ENCODE measurements at places on chromosomes 11 and 22. TPM values are rescaled to one million over a fixed set of nuclear protein-coding genes. Genes with fewer than 3 reads are reported as not detected.

- DNase-seq: no peak
Measured at GRCh38 chr11:70243912-70244652, 26.4 kb upstream of the PPFIA1 start.

Gene MPZL2
- polyA plus RNA-seq: 48.0 TPM

Gene LINC01488
- polyA plus RNA-seq: 0.71 TPM

DNA sequence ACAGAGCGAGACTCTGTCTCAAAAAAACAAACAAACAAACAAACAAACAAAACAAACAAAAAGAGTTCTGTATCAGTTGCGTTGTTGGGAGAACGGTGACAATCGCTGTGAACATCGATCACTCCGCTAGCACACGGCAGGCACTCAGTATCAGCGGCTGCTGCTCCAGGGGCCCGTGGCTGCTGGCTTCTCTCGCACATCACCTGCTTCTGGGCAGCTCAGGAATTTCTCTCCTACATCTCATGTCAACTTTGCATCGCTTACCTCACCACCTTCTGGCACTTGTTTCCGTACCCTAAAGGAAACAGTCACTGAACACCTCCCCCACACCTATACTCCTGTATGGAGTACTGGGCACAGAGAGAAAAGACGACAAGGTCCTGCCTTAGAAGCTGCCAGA lies 70.3 kb upstream of the WNT7B start:
- no peak for DNase-seq

DNA sequence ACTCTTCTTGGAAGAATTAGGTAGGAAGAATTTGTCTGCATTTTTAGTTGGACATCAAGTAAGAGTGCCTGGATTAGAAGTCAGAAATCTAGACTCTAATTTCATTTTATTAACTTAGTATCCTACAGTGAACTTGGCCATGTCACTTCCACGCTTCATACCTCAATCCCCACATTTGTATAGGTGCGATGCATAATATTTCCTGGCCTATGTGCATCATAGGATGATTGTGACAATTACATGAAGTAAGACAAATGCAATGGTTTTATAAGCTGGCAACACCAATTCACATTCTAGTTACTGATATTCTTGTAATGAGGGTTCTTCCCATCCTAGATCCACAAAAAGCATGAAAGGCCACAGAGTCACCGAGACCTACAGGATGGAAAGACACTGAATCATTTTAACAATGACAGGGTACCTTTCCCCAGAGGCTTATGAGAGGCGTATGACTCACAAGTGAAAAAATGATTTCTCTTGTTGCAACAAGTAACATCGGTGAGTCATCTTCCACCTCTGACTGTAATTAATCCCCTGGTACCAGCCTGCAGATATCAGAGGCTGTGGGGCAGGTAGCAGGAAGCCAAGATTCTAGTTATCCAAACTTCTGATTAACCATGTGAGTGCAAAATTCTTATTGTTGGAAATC lies 56.0 kb upstream of the OR5AK2 start:
- DNase-seq: peak; percentile 57

DNA sequence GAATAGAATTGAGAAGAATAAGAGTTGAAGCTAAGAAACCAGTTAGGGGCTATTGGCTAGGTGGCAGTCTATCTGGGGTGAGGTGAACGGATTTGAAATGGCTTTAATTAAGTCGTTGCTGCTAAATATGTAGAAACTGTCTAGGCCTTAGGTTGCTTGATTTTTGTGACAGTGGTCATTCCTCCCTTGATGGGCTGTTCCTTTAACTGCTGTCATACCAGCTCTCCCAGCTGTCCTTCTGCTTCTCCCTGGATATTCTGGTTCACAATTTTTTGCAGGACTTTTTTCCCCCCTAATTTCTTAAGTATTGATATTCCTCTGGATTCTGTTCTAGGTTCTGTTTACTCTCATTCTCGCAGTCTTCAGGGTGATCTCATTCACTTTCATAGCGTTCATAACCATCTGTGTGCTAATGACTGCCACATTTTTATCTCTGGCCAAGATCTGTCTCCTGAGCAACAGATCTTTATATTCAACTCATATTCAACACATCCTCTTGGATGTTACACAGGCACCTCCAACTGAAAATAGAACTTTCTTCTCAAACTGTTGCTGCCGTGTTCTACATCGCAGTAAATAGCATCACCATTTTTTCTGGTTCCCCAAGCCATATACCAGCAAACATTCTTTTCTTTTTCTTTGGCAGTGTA lies 134.1 kb downstream of the UVRAG start:
- DNase-seq: no peak

DNA sequence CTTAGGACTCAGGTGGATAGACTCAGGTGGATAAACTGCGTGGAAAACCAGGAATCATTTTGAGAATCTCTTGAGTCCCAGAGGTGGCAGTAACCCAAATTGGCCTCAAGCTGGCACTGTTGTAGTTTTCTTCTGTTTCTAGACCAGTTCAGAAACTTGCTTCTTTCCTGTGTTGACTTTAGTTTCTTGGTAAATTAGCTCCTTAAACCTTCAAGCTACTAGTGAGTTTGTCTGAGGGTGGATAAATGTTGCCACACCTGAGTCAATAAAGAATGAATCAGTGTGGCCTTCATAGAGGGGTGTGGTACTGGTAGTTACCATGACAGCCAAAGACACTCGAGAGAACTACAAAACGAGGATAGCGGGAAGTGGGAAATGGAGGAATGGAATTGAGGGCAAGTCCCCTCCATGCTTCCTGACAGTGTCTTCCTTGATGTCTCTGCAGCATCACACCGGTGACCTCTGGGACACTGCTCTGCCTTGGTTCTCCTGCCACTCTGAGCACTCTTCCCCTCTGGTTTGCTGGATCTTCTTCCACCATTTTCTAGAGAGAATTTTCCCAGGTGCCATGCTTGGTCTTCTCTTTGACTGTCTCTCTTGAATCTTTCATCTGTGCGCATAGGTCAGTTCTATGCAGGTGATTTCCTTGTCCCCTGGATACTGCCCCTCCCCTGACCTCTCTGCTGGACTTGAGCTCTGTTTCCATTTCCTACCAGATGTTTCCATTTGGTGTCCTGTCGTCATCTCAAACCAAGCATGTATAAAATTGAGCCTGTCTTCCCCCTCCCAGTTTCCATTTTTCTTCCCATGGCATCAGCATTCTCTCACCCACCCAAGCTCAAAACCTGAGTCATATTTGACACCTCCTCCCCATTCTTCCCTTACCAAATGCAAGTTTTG lies 7.2 kb downstream of the POLD4 start:
- DNase-seq: peak; percentile 78

DNA sequence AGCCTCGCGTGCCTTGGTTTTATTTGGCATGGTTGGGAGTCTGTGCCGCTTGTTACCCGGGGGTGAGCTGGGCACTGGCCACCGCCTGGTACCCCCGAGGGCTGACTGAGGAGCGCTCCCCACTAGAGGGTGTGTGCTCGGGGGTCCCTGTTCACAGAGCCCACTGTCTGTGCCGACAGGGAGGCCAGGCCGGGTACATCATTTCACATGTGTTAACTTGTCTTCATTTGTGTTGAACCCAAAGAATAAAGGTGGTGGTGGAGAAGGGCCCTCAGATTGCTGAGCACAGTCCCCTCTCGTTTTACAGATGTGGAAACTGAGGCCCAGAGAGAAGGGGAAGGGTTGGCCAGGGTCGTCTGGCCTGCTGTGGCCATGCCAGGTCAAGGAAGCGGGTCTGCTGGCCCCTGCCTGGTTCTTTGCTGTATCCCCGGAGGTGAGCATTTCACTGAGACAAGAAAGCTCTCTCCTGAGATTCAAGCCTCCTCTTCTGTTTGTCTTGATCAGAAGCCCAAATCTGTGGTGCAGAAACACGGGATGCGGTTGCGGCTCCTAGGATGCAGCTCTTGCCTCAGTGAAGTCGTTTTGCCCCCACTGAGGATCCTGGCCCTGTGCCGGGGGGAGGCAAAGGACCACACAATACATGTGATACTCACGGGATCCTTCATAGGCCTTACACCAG lies 60.8 kb downstream of the FBLN1 start:
- DNase-seq: no peak

DNA sequence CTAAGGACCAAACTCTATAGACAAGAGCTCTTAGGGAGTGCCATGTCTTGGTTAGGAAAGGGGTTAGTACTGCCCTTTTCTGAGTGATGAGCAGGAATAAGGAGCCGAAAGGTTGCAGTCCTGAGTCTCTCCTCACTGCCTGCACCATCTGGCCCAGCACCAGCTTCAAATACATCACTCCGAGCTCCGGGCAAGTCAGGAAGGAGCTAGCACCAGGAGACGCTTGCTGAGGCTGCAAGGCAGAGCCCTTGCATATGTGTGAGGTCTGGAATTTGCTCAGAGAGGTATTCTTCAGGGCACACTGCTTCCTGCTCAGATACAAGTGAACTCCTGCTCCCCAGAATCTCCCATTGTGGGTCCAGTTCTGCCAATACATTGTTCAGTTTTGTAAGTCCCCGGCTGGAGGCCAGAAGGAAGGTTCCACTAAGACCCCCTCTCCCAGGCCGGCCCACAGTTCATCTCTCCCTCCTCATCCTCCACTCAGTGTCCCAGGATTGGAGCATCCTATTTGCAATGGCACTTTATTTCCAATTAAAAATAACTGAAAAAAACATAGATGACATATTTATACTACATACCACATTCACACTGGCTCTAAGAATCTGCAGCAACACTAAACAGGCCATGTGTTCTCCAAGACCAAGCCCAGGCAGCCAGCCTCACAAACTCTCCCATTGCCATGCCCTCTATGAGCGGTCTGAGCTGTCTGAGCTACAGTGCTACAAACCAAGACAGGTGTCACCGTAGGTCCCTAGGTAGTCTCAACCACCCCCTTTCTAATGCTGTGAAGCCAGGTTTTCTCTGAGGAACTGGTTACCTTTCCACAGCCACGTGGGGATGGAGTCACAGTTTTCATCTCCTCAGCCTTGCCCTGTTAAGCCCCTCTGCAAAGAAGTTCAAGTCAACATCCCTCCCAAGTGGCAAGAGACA lies 55.1 kb upstream of the SPATA19 start:
- DNase-seq: no peak

DNA sequence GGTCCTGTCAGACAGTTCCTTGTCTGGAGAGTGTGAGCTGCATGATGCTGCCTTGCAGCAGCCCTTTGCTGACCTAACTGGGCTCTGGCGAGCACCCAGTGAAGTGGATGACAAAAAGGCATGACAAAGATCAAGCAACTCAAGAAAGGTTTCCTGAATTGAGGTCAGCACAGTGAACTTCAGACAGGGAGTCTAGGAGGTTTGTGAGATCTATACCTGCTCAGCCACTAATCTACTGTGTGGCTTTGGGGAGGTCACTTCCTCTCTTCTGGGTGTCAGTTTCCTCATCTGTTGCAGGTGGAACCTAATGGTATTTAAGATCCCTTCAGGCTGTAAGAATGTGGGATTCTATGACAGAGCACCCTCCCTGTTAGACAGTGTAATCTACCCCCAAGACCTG lies 213.9 kb upstream of the NARS2 start:
- DNase-seq: no peak

- DNase-seq: no peak
Measured at GRCh38 chr22:28096161-28096560, 177.1 kb upstream of the PITPNB start.

- peak; percentile 37 for DNase-seq
Measured at GRCh38 chr22:30424534-30425326, 838 bp upstream of the MTFP1 start.

- no peak for DNase-seq
Measured at GRCh38 chr11:36741515-36741914, 143.5 kb upstream of the RAG2 start.

Gene FGF4
- polyA plus RNA-seq: not detected

DNA sequence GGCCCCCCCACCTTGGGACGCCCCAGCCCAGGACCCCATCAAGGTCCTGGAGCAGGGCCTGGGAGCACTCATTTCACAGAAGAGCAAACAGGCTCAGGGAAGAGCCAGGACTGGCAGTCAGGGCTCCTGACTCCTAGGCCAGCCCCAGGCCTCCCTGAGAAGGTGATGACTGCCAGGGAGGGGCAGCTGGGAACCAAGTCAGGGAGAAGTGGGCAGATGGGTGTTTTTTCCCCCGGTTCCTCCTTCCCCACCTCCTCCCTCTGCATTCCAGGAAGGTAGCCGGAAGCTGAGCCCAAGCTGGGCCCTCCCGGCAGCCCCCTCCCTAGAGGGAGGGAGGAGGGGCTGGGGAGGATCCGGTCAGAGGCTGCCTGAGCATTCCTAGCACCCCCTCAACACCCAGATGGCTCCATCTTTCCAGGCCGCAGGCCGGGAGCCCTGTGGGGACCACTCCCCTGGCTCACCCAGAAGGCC lies 19.6 kb downstream of the MYRF start:
- DNase-seq: peak; percentile 54

Gene MPZL3
- polyA plus RNA-seq: 10.2 TPM

- DNase-seq: no peak
Measured at GRCh38 chr22:45227645-45228400, 12.9 kb downstream of the KIAA0930 start.

DNA sequence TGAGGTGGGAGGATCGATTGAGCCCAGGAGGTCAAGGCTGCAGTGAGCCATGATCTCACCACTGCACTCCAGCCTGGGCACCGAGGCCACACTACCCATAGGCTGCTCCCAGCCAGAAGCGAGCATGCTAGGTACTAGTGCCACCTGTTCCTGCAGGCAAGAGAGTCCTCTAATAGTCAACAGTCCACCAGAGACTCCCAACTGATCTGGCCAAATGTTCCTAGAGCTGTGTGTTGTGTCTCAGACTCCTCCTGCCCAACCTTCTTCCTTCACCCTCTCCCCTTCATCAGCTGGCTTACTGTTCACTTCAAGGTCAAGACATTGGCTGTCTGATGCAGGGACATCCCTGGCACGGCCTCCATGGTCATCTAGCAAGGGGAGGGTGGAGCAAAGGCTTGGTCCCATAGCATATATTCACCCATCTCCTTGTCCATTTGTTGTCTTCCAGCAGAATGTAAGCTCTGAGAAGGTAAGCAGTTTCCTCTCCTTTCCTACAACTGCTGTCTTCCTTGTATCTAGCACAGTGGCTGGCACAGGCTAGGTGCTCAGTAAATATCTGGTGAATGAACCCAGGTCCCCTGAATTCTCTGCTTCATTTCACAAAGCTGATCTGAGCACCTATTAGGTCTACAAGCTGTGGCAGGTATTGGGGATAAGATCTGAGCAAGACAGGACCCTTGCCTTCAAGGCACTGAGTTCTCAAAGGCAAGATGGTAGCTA lies 126.2 kb upstream of the SERPIND1 start:
- DNase-seq: no peak

Gene KCNA4
- polyA plus RNA-seq: 0.38 TPM

DNA sequence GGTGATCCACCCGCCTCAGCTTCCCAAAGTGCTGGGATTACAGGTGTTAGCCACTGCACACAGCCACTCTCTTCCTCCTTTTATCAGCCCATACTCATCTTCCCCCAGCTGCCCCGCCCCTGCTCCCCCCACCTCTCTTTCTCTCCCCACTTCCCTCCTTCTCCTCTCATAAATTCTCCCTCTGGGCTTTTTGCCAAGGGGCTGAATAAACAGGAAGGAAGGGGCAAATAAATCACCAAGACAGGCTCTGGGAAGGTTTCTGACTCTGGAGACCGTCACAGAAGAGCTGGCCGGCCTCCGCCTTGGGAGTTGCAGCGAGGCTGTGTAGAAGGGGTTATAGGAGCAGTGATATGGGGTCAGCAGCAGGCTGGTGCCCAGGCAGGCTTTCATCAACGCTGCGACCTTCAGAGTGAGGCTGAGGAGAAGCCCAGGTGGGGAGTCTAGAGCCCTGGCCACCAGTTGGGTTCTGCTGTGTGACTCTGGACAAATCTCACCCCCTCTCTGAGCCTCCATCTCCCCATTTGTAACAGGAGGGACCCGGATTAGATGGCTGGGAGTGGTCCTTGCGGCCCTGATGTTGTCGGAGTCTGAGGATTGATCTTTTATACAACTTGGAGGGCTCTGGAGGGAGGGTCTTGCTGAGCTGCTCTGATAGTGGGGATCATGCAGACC lies 62.6 kb upstream of the RASD2 start:
- DNase-seq: peak; percentile 88

GRCh38 chr11:76008474-76008873 lies 193.5 kb downstream of the UVRAG start:
- no peak for DNase-seq
